Caco-2 (cell line): ENCODE measurements at places on chromosomes 6 and 20. TPM values are rescaled to one million over a fixed set of nuclear protein-coding genes. Genes with fewer than 3 reads are reported as not detected.

MAP7 gene
- total RNA-seq = 55.3 and 57.4 TPM in 2 replicates

TMEM217 gene
- total RNA-seq = 1.6 and 2.6 TPM in 2 replicates

GJA1 gene
- 54.5 and 56.7 TPM in 2 replicates for total RNA-seq

SLC22A7 gene
- total RNA-seq = not detected in 2 replicates

ZNF165 gene
- 9.2 and 11.0 TPM in 2 replicates for total RNA-seq

RFX6 gene
- total RNA-seq = 1.3 and 1.5 TPM in 2 replicates

HDGFL1 gene
- not detected in 2 replicates for total RNA-seq

HLA-DOB gene
- 0.61 and 0.65 TPM in 2 replicates for total RNA-seq

SMLR1 gene
- total RNA-seq = 6.9 and 8.4 TPM in 2 replicates

PRSS35 gene
- total RNA-seq = 72.0 and 85.0 TPM in 2 replicates

CRISP1 gene
- total RNA-seq = not detected in 2 replicates
